ENCODE measurements at places on chromosomes 1 and 21. TPM values are rescaled to one million over a fixed set of nuclear protein-coding genes. Genes with fewer than 3 reads are reported as not detected.
A peak's percentile ranks its signal among the peaks of the same experiment; 100 is the strongest.

CLCA2 gene
- not detected for polyA plus RNA-seq

- no peak for DNase-seq
These were observed 55.0 kb upstream of the TLR5 start for GRCh38 chr1:223197923-223198627.

- DNase-seq, result peak; percentile 82
These were observed 836.1 kb upstream of the ADAMTS5 start for GRCh38 chr21:27802816-27803475.

THBS3 gene
- 5.0 TPM for polyA plus RNA-seq

- DNase-seq, result no peak
These were observed 27.1 kb downstream of the SLC30A1 start for GRCh38 chr1:211551638-211552460.

DNA sequence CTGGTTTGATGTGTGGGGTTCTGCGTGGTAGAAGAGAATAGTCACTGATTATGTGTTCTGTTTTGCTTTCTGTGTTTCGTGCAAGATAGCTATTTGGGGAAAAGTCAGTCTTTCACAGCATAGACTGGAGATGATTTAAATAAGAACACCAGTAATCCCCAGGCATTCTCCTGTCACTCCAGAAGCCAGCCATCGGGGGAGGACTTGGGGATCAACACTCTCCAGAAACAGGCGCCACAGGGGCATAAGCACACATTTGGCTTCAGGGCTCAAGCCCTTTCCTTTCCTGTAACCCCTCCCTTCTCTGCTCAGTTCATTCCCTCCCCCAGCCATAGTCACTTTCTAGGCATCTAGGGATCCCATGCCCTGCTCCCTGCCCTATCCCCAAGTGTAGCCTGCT is 97.3 kb upstream of the BEND5 start:
- peak; percentile 46 for DNase-seq

OTUD3 gene
- 3.0 TPM for polyA plus RNA-seq

DNA sequence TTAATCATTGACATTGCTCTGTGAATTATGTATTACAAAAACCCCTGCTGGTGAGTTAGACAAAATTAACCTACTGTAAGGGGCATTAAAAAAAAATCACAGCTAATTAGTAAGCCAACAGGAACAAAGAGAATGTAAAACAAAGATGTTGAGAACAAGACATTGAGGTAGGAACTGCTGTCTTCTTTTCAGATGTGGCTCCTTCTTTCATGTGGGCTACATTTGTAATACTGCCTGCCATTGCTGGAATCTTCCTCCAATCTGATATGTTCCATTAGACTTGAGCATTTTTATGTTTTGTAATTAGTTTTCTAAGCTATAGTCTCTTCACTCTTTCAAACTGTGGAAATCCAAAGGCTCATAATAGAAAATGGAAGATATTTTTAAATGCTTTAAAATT is 353.0 kb downstream of the ADGRL2 start:
- DNase-seq, result no peak

SLAMF1 gene
- not detected for polyA plus RNA-seq

AMPD1 gene
- polyA plus RNA-seq, result not detected

DNA sequence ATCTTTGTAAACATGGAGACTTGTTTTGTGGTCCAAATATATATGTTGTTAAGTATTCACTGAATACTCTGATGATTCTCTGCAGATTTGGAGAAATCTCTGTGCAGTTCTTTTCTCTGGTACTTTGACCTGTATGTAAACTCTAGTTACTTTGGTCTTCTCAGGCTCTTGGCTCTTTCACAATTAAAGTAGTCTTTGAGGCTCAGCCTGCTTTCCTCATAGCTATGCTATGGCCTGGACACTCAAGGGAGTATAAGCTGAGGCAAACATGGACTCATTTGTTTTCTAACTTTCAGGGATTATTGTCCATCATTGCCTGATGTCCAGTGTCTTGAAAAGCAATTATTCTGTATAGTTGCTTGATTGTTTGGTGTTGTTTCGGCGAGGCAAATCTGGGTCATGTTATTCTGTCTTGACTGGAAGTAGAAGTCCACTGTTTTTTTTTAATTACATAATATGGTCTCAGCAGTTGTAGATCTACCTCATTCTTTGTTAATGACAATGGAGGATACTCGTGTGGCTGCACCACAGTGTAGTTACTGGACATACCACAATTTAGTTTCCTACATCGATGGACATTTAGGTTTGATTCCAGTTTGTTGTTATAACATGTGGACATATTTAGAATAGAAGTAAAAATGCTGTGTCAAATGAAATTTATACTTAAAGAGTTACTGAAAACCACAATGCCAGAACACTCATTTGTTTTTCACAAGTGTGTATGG is 9.2 kb downstream of the PTBP2 start:
- no peak for DNase-seq

DNA sequence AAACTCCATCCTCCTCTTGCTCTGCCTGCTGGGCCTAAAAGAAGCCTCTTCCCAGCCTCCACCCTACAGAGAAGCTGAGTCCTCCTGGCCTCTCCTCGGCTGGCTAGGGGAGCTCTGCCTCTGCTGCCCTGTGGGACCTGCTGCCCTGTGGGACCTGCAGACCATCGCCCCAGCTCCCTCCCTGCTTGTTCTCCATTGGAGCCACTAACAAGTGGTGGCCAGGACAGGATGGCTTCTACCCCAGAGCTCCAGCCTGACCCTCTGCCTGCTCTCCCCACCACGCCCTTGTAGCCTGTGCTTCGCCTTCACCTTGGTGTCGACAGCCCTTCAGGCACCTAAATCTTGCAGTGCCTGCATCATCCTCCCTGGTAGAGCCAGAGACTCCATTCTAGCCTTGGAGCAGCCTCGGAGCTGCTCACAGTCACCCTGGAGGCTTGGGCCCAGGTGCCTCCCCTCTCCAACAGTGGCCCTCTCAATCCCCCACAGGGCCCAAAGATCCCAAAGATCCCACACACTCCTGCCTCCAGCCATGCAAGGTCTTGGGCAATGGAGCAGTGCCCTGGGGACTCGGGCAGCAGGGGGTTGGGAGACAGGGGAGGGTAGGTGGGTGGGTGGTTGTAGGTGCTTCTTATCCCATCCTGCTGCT is 3.0 kb downstream of the EPS8L3 start:
- no peak for DNase-seq

CLDN17 gene
- polyA plus RNA-seq, result not detected

- no peak for DNase-seq
These were observed 71.6 kb downstream of the ST6GALNAC3 start for GRCh38 chr1:76146184-76146583.

MYCL gene
- 8.2 TPM for polyA plus RNA-seq

LCE2C gene
- not detected for polyA plus RNA-seq

RNF207 gene
- polyA plus RNA-seq, result 1.3 TPM

NSUN4 gene
- polyA plus RNA-seq, result 7.4 TPM

ENAH gene
- 109 TPM for polyA plus RNA-seq

DNA sequence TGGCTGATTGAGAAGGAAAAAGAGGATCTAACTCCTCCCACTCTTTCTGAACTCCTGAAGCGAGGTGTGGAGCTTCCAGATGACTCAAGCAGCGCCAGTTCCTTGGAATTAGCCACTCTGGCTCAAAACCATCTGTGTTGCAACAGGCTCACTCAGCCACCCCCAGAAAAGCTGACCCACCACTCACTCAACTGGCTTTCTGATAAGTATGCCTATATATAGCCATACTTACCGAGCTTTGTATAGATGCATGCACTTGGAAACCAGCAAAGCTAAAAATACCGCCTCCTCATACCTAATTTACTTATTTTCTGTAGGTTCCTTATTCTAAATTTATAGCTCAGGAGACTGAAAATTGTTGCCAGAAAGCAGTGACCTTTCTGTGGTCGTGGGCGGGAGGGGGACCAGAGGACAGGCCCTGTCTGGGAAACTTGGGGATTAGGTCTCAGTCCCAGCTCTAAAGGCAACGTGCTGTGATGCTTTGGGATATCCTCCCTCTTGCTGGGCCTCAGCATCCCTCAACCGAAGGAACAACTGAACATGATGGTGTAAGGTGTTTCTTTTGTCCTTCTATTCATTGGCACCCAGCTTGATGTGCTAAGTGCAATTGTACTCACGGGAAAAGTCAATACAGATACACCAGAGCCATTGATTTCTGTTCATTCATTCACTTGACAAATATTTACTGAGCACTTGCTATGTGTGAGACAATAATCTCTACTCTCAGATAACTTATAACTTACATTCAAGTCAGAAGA is 65.7 kb downstream of the NENF start:
- no peak for DNase-seq

FBLIM1 gene
- 41.7 TPM for polyA plus RNA-seq

- no peak for DNase-seq
These were observed 90.1 kb upstream of the ACTRT2 start for GRCh38 chr1:2930913-2931723.

GRCh38 chr1:195915826-195916225 is 692.4 kb downstream of the KCNT2 start:
- DNase-seq, result no peak

Data from GM23338 (cell line).